ENCODE measurements at places on chromosomes 7 and 10.

DNA sequence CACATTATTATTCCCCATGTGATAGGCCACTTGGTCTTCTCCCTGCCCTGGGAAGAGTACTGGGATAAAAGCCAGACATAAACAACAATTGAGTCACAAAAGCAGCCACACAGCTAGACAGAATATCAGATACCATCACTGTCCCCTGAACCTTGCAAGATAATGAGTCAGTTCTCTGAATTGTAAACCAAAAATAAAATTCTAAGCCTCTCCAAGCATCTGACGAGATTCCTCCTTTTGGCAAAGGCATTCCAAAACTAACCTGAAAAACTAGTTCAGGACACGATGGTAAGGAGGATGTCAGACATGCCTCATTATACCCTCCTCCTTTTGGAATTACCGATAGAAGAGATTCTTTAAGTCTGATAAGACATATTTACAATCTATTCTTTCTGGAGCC, 450.7 kb downstream of the HTR7 start:
- DNase-seq: no peak

- DNase-seq: no peak
Observed at GRCh38 chr10:48508791-48509772, 95.8 kb downstream of the ARHGAP22 start.

GRCh38 chr10:95688648-95689047, 5.1 kb downstream of the TCTN3 start:
- DNase-seq: no peak

GRCh38 chr7:131562941-131563340, 6.5 kb upstream of the PODXL start:
- no peak for DNase-seq

GRCh38 chr7:148587076-148587475, 3.5 kb upstream of the C7orf33 start:
- DNase-seq: no peak

DNA sequence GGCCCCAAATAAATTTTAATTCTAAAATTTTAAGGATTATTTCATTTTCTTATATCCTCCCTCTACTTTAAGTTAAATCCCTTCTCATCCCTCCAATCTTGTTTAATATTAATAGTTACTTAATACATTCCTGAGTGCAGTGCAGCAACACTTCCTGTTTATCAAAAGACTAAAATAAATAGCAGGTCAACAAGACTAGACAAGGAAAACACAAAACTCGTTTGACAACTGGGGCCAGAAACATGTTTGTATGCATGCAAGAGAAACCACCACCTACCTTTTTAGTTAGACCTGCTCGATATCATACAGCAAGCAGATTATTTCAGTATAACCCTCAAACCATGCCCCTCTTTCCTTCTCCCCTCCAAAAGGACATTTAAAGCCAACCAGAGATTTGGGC, 95.8 kb downstream of the PARD3 start:
- no peak for DNase-seq

DNA sequence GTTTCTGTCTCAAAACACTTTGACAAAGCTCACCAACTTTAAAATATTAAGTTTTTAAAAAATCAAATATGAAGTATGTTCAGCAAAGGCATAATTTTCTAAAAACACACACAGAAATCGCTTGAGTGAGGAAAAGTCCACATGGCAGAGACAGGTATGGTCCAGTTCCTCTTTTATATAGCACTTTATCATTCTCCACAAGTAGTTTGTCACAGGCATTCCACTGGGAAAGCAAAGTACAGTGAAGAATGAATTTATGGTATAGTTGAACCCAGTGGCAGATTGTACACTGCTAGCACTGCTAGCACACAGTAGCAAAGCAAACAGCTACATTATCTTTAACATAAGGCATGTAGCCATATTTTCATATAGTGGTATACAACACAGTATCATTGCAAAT, 102.3 kb downstream of the HECTD2 start:
- no peak for DNase-seq

GRCh38 chr7:527723-528122, 8.1 kb upstream of the PDGFA start:
- no peak for DNase-seq

DNA sequence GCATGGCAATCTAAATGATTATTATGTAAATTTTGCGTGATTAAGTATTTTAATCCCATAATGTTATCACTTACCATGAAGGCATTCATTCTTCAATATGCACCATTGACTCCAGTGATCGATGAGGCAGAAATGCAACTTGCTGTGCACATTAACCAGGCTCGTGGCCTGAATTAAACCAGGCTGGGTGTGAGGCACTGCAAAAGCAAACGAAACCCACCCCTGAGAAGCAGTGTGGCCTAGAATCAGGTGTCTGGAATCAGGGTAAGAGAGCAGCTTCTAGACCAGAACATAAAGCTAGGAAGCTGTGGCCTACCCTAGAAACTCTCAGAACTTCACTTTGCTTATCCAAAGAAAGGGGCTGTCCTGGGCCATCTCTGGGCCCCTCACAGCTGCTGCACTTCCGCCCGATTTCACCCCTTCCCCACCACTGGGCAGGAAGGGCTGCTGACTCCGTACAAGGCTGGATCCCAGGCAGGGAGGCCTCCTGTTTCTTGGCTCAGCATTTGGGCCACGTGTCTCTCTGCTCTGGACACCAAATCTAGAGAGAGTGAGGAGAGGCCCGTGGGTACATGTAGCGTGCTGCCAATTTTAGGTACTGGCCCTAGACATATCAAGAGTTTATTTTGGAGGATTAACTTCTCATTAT, 4.4 kb downstream of the PTPRE start:
- no peak for DNase-seq
